ENCODE measurements at places on chromosomes 11 and 22. TPM values are rescaled to one million over a fixed set of nuclear protein-coding genes. Genes with fewer than 3 reads are reported as not detected.

GRCh38 chr22:20979243-20979809 is 2.8 kb upstream of the LZTR1 start:
- peaks cover 12% of the 10 kb centered on the region for H3K4me1 ChIP-seq
- no peak overlapping the region for H3K27ac ChIP-seq
- no peaks in the 10 kb centered on the region for H3K36me3 ChIP-seq

DNA sequence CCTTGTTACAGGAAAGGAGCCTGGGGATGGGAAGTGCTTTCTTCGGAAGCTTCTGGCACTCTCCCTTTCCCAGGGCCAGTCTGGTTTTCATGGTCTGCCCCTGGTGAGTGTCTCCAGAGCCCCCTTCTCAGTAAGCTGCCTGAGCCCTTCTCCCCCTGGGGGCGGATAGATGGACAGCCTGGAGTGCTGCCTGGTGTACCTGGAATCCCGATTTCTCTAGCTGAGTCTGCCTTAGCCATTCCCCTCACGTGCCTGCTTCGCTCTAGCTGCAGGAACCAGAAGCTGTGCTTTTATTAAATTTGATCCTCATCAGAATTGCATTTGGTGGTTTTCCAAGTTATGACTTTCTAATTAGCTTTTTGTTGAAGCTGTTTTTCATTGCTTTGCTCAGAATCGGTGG is 152.9 kb upstream of the NAV2 start:
- no peak overlapping the region for H3K4me3 ChIP-seq
- H3K36me3 ChIP-seq: no peaks in the 10 kb centered on the region
- no peak for DNase-seq
- no peaks in the 10 kb centered on the region for H3K27me3 ChIP-seq
- no peaks in the 10 kb centered on the region for H3K4me1 ChIP-seq

DNA sequence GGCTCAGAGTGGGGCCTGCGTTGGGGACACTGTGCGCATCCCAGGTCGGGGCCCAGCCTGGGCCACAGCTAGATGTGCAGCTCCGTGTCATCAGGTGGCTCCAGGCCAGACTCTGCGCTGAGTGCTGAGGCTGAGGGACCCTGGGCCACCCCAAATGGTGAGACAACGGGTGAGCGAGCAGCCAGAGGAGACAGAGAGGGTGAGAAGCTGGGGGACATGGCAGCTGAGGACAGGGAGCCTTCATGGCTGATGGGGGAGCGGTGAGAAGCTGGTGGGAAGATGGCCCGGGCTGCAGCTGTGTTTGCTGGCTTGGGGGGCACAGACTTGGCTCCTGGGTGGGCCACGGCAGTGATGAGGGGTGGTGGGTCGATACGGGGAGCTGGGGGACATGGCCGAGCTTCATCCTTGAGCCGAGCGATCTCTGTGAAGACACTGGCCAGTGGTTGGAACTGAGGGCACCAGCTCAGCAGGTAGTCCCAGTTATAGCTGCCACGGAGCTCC is 2.5 kb upstream of the TPP1 start:
- peaks cover 7% of the 10 kb centered on the region for H3K4me1 ChIP-seq
- no peak for DNase-seq
- H3K27me3 ChIP-seq: no peaks in the 10 kb centered on the region
- no peak overlapping the region for H3K4me3 ChIP-seq
- H3K27ac ChIP-seq: no peak overlapping the region

- no peaks in the 10 kb centered on the region for H3K36me3 ChIP-seq
- H3K27ac ChIP-seq: no peak overlapping the region
- H3K27me3 ChIP-seq: no peaks in the 10 kb centered on the region
Measured at GRCh38 chr11:114553642-114554041, 6.0 kb downstream of the NXPE1 start.

DNA sequence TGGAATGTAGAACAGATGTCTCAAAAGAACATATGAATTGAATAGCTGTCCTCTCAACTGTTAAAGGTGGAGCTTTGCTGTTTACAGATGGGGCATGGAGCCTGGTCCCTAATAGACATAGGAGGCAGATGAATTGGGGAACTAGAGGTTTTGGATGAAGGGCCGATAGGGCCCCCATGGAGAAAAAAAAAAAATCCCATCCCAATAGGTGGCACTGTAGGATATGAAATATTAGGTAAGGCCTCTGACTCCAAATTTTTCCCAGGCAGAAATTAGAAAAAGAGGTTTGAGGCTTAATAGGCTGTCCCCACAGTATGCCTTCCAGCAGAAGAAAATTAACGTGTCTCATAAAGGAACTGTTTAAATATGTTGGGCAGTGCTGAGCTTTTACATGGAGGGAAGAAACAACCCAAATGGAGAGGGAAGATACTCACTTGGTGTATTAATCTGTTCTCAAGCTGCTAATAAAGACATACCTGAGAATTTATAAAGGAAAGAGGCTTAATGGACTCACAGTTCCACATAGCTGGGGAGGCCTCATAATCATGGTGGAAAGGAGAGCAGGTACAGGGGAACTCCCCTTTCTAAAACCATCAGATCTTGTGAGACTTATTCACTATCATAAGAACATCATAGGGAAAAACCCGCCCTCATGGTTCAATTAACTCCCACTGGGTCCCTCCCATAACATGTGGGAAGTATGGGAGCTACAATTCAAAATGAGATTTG is 30.1 kb upstream of the TMEM45B start:
- H3K27ac ChIP-seq: no peak overlapping the region
- no peaks in the 10 kb centered on the region for H3K27me3 ChIP-seq
- no peaks in the 10 kb centered on the region for H3K36me3 ChIP-seq
- DNase-seq: no peak
- H3K4me1 ChIP-seq: no peaks in the 10 kb centered on the region
- H3K4me3 ChIP-seq: no peak overlapping the region

DNA sequence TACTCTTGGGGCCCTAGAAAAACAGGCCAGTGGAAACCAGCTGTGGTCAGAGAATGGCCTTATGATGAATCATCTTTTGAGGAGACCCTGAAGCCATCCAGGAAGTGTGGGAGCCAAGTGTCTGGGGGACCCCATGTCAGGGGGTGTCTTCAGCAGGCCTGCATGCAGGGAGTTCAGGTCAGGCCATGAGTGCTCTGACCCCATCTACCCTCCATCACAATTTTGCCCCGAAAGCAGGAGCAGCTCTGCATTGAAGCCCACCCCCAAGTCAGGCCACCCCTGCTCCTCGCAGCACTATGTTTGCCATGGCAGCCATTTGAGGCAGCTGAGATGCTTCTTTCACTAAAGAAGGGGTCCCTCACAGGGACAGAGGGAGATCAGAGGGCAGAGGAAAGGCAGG is 41.3 kb downstream of the CHST1 start:
- no peak for DNase-seq
- H3K27ac ChIP-seq: no peak overlapping the region
- H3K36me3 ChIP-seq: no peaks in the 10 kb centered on the region

DNA sequence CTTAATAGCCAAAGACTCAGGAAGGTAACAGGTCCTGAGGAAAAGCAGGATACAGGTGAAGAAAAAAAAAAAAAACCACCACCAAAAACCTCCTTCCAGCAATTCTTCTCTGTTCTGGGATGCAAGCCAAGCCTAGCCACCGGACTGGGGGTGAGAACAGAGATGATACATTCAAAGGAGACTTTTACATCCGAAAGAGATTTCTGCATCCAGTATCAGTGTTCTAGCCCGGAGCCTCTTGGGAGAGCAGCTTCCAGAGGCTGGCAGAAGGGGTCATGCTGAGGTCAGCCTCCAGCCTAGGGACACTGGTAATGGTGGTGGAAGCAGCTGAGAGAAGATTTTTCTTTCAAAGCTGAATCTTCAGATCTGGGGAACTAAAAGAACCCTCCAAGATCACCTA is 76.2 kb downstream of the KCNC1 start:
- no peak overlapping the region for H3K27ac ChIP-seq
- peaks cover 8% of the 10 kb centered on the region for H3K4me1 ChIP-seq
- no peaks in the 10 kb centered on the region for H3K27me3 ChIP-seq
- no peak overlapping the region for H3K4me3 ChIP-seq

DNA sequence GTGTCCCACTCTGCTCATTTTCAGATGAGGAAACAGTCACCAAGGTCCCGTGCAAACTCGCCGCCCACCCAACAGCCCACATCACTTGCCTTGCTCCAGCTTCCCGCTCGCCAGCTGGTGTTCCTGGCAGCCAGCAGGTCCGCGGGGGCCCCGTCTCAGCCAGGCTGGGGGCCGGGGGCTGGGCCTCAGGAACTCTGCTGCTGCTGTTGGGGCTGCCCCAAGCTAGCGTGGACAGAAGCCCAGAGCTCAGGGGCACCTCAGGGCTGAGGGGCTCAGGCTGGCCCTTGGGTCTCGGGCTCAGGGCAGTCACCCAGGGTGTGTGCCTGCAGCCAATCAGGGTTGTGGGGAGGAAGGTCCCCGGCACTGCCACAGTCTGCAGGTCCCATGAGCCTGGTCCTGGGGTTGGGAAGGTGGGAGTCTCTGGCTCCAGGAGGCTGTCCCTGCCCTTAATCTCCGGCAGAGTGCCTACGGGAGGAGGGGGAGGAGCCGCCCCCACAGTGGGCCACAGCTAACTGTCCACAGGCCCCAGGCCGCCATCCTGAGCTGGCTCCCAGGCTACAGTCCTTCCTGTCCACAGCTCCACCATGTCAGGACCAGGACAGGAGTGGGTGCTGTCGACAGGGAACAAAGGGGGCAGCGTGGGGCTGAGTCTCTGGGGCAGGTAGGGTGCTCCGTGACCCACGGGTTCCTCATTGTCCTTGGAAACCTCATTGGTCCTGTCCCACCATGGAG is 65.2 kb downstream of the ARFGAP3 start:
- no peaks in the 10 kb centered on the region for H3K27me3 ChIP-seq
- H3K27ac ChIP-seq: peak overlapping the region; percentile 18
- DNase-seq: no peak
- H3K4me1 ChIP-seq: no peaks in the 10 kb centered on the region
- H3K4me3 ChIP-seq: no peak overlapping the region

DNA sequence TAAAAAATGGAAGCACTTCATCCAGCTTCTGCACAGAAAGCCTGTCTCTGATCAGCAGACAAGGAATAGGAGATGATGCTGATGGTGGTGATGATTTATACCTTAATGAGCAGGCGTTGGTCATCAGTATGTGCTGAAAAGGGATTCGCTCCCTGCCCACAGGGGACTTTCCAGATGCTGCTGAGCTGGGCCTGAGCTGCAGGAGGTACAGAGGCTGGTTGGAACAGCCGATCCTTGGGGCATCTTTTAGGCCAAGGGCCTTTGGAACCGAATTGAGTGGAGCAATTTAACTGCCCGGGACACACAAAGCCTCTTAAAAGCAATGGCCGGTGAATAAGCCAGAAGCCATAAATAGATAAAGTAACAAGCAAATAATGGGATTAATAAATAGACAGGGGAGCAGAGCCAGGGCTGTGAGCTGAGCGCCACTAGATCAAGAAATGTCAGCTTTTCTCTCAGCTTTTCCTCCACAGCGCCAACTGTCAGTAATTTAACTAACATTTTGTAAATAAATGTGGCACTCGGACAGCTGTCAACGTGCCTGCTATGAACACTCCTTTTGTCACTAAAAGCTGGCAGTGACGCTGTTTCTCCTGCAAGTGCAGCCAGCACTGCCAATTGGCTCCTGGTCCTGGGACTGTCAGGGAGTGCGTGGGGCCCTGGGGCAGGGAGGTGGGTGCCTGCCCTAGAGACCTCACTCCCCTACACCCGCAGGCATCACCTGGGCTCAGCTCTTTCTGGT is 562.3 kb downstream of the NTM start:
- no peak for DNase-seq
- H3K36me3 ChIP-seq: no peaks in the 10 kb centered on the region
- H3K27ac ChIP-seq: no peak overlapping the region
- no peak overlapping the region for H3K4me3 ChIP-seq
- H3K4me1 ChIP-seq: no peaks in the 10 kb centered on the region

ARFGAP2 gene
- 64.6 TPM for total RNA-seq

APOA5 gene
- 0.20 TPM for total RNA-seq

RPS3 gene
- 2,133 TPM for total RNA-seq

ZNF215 gene
- 3.6 TPM for total RNA-seq

PKDREJ gene
- 0.32 TPM for total RNA-seq

APOL5 gene
- total RNA-seq: not detected

ABCC8 gene
- 4.7 TPM for total RNA-seq

Measured in colonic mucosa (tissue), 4 donors.